ENCODE measurements at places on chromosomes 11 and 22. TPM values are rescaled to one million over a fixed set of nuclear protein-coding genes. Genes with fewer than 3 reads are reported as not detected.
A peak's percentile ranks its signal among the peaks of the same experiment; 100 is the strongest.

TEAD1 gene
- total RNA-seq, result 26.9 TPM

P4HA3 gene
- total RNA-seq, result 77.2 TPM

ZNF280B gene
- total RNA-seq, result 0.38 TPM

DNA sequence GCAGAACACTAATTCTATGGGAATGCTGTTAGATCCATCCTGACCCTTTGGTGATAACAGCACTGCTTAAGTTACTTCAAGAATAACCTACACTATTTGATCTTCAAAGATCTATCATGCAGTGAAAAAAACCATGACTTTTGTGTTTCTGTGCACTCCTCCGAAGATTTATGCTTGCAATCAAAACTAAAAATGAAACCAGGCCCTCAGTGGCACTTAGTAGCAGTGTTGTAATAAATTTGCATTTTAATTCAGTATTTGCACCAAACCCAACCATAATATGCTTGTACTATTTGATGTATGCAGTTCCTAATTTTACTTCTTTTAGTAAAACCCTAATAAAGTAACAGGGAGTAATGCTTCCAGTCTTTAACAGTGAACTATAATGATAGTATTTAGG lies 130.7 kb downstream of the SOX6 start:
- no peak for DNase-seq

DNA sequence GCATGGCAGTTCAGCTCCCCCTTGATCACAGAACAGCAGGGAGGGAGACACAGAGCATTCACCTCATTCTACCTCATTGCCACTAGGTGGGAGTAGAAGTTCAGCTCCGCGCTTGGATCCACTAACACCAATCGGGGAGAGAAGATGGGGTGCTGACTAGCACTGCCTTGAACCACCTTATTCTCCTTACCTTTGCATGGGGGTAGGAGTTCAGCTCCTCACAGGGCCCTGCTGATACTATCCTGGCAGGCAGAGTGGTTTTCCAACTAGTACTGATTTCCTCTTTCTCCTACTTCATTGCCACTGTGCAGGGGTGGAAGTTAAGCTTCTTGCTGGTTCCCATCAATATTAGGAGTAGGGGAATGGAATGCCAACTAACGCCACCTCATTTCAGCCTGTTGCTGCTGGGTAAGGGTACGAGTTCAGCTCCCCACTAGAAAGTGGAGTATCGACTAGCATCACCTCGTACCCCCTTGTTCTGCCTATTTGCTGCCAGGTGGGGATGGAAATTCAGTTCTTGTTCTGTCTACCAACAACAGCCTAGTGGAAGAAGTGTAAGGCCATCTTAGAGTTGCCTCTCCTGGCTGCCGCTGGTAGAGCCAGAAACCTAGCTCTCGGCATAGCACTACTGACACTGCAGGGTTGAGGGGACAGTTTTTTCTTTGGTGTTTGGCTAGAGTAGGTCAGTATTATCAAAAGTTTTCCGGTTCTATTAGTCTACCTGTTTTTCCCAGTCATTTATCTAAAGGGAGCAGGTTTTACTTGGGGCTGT lies 550.9 kb upstream of the CCDC90B start:
- DNase-seq, result peak; percentile 15

Measured in dermis microvascular lymphatic vessel endothelial cell (primary cell).